Fibroblast of skin of scalp (primary cell): ENCODE measurements at places on chromosomes 16 and 17.

GRCh38 chr17:57697891-57698711 lies 47.0 kb downstream of the CCDC182 start:
- DNase-seq, result no peak

- no peak for DNase-seq
Measured at GRCh38 chr16:12145918-12146317, 169.4 kb downstream of the SNX29 start.

DNA sequence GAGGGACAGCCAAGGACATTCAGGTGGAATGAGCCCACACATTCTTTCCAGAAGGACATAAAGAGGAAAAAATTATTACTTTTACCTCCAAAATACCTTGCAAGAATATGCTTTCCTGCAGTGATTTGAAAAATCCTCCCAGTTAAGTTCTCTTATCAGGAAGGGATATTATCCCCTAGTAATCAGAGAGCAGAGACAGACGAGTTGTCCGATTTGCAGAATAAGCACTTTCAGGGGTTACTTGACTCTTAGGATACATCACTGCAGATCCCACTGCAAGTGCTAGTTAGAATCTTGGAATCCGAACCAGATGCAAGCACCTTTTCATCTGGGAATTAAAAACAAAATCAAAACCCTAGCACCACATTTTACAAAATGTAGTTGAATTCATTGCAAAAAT lies 33.6 kb downstream of the FOXL1 start:
- DNase-seq, result no peak

GRCh38 chr17:74389084-74389753 lies 21.9 kb downstream of the GPR142 start:
- no peak for DNase-seq

- no peak for DNase-seq
Measured at GRCh38 chr17:55897301-55897700, 146.4 kb downstream of the PCTP start.
